ENCODE measurements at places on chromosomes 12 and 14. TPM values are rescaled to one million over a fixed set of nuclear protein-coding genes. Genes with fewer than 3 reads are reported as not detected.

IAPP gene
- total RNA-seq = not detected

NRL gene
- 2.8 TPM for total RNA-seq

KRT2 gene
- total RNA-seq = 1.4 TPM

KCNH3 gene
- total RNA-seq = 1.2 TPM

TSPAN9 gene
- 0.86 TPM for total RNA-seq

SLC25A47 gene
- total RNA-seq = not detected

COX8C gene
- total RNA-seq = not detected

LRP1-AS gene
- not detected for total RNA-seq

SLC39A2 gene
- total RNA-seq = not detected

CIT gene
- 2.8 TPM for total RNA-seq

SMIM41 gene
- total RNA-seq = not detected

CACNA1C gene
- 0.08 TPM for total RNA-seq

STRAP gene
- total RNA-seq = 90.7 TPM

COCH gene
- total RNA-seq = not detected

CPNE6 gene
- not detected for total RNA-seq

DNA sequence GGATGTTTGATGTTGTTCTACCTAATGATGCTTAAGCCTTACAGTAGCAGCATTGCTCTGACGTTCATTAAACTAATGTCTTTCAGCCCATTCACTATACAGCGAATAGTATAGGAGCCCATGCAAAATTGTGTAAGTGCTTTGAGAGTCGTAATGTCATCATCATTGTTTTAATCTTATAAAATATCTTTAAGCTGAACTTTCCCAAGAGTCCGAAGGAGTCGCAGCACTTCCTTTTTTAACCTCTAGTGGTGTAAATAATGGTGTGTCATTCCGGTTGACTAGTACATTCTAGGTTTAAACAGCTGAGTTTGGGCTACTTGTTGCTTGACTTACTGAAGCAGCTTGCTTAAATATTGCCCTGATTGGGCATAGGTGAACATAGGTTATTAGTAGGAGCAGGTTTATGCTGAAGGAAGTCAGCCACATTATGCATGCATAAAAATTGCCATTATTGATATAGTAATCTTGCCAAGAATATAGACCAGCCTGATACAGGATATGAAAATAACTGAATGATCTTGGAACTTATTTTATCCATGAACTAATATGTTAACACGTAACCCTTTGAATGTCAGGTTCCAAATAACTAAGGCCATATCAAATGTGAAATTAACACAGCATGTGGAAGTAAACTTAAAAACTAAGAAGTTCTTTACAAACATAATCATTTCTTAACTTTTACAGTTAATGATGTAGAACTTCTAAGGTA is 2.6 kb downstream of the WNK1 start:
- no peak for DNase-seq

GRCh38 chr12:41956353-41956752 is 188.3 kb downstream of the GXYLT1 start:
- no peak for DNase-seq

GRCh38 chr14:91250912-91251311 is 6.4 kb upstream of the GPR68 start:
- no peak for DNase-seq

DNA sequence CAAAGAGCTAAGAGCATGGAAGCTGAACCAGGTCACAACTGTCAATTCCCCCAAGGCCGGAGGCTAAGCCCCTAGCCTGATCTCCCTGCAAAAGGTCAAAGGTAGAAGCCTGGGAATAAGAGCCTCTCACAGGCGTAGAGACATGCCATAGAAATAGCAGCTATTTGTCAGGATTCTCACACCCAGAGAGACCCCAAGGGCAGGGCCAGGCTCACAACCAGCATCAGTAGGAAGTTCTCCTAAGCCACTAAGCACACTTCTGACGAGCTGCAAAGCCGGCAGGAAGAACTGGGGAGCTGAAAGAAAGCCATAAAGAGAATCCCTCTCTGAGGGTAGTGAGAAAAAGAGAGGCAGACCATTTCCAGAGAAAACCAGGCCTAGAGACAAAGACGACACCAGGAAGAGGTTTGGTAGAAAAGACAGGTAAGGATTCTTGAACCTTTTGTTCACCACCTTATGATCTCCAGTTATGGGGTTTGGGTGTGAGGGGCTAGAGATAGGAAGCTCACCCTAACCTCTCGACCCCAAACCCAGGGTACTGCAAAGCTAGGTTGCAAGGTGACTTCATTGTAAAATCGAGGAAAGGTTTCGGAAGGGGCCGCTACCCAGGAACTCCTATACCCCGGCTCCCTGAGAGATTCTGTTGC is 1.0 kb downstream of the SMARCC2 start:
- DNase-seq = no peak

DNA sequence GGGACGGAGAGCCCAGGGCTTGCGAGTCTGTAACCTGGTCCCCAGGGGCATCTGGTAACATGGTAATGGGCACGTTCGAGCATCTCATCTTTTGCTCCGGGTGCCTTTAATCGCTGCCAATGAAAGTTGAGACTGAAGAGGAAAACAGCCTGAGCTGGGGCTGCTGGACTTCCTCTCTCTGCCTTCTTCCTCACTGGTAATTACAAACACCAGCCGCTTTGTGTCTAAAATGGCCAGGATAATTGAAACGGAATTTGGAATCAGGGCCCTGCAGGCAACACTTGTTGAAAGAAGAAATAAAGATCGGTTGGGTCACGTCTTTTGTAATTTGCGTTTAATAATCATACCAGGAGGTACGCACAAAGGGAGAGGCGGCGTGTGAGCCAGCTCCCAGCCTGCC is 51.5 kb upstream of the GPATCH2L start:
- DNase-seq = no peak

DNA sequence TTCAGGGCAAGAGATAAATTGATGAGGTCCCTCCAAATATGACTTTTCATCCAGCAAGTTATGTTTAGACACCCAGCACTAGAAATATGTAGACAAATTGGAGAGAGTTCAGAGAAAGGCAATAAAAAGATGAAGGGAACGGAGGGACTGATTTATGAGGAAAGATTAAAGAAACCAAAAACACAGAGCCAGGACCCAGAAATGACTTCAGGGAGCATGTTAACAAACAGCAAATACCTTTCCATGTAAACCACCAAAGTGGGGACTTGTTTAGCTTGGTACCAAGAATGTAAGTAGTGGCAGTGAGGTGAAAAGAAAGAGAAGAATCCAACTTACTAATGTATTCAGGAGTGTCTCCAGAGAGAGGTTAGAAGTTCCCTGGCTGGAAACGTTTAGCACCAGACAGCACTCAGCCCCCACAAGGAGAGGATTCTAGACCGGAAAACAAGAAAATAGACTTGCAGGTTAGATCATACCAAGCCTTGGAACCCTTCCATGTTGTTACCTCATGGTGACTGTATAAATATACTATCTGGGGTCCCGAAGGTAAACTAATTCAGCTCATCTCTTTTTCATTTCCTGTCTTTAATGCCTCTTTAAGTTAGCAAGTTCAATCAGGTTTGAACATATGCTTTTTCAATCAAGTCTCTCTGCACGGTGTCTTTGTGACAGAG is 79.2 kb downstream of the TBC1D30 start:
- no peak for DNase-seq

GRCh38 chr14:92850492-92850891 is 56.4 kb downstream of the GOLGA5 start:
- no peak for DNase-seq

DNA sequence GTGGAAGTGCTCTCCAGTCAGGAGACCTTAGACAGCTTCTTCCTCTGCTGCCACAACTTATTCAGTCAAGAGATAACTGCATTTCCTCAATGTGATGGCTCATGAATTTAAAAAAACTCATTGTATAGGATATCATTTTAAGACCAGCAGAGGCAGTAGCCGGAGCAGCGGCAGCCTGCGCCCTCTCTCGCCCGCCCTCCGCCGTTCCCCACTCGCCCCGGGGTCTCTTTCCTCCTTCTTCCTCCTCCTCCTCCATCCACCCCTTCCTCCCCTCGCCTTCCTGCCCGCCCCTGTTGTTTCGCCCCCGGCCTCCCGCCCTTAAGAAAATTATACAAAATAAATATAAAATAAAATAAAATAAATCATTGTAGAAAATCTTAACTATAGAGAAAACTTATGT is 687.6 kb downstream of the FLRT2 start:
- no peak for DNase-seq

DNA sequence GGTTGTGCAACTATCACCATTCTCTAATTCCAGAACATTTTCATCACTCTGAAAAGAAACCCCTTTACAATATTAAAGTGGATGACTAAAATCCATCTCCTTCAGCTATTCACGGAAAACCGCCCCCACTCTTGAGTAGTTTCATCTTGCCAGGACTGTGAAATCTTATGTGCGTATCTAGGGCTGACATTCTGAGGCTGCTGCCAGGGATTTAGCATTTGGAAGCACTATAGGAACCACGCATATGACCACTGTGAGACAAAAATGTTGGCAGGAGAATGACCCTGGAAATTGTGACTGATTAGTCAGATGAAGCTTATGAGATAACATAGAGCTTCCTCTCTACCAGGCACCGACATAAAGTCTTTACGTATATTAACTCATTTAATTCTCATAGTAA is 305.2 kb upstream of the PDE3A start:
- no peak for DNase-seq

DNA sequence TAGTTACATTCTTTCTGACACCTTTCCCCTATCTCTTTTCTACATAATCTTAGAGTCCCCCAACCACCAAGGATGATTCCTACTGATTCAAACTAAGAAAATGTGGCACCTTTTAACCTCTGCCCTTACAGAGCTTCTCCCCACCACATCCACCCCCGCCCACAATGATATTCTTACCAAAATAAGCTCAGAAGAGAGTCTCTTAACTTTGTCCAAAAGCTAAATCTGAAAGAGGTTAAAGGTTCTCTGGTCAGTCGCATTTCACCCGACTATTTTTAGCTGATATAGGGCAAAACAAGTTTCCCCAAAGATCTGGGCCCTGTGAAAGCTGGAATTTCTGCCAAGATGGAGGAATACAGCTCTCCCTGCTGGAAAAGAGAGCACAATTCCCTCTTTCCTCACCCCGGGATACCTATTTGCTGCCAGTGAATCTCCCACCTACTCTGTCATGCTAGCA is 128.6 kb downstream of the ZFP36L1 start:
- peak; percentile 20 for DNase-seq

- no peak for DNase-seq
Observed at GRCh38 chr12:102095677-102096263, 24.1 kb downstream of the NUP37 start.

- DNase-seq = no peak
Observed at GRCh38 chr12:131085125-131085815, 131.6 kb downstream of the ADGRD1 start.

- DNase-seq = no peak
Observed at GRCh38 chr12:52862023-52862422, 13.2 kb upstream of the KRT78 start.

DNA sequence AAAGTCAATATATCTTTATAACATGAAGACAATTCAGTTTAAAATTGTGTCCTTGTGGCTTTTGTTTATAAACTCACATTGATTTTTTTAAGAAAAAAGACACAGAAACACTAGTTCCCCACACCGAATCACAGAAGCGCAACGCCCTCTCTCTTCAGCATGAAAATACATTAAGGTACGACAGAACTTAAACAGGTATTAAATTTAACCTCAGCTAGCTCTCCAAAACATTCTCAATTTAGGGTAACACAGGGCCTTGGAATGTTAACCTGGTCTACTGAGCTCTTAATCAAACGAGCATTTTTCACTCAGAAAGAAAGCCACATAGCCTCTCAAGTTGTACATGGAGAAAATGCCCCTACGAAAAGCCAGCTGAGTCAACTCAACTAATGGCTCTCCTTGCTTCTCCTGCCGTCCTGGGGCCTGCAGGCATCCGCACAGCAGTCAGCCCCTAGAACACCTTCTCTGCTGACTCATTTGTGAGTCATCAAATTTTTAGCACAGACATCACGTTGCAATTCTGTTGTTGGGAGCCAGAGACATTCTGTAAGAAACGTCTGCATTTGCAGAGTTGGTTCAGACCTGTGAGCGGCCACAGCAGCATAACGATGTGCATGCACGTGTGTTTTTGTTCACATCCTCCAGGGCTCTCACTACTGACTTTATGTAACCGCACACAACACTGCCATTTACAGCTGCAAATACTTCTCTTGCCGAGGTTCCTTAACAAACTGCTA is 141.6 kb downstream of the ITPR2 start:
- DNase-seq = no peak

Measured in natural killer cell (primary cell).